ELR (cell line): ENCODE measurements at places on chromosomes 13 and 19.

DNA sequence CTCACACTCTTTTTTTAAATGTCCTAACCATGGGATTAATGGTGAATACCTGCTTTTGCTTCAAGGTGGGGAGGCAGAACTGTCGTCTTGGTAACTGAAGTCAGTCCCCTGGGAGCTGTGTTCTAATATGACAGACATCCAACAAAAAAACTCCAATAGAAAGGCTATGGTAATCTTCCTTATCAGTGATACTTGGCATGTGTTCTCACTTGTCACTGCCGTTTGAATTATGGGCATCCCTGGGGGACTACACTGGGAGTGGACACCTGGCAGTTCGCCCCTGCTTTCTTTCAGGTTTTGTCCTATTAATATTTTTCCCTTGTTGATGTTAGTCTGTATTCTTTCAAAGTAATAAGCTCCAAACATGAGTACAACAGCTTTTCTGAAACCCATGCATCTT is 252.6 kb downstream of the SLITRK5 start:
- no peak for DNase-seq

GRCh38 chr19:49151267-49152118 is 3.7 kb downstream of the HRC start:
- peak; percentile 49 for DNase-seq

GRCh38 chr19:48053856-48054255 is 10.0 kb upstream of the CABP5 start:
- DNase-seq: peak; percentile 14

GRCh38 chr13:113179374-113180230 is 21.2 kb downstream of the PROZ start:
- DNase-seq: peak; percentile 36

- no peak for DNase-seq
These were observed 1.4 kb downstream of the CAPN12 start for GRCh38 chr19:38742906-38743305.

- DNase-seq: peak; percentile 38
These were observed 644 bp upstream of the RAVER1 start for GRCh38 chr19:10333758-10334587.

DNA sequence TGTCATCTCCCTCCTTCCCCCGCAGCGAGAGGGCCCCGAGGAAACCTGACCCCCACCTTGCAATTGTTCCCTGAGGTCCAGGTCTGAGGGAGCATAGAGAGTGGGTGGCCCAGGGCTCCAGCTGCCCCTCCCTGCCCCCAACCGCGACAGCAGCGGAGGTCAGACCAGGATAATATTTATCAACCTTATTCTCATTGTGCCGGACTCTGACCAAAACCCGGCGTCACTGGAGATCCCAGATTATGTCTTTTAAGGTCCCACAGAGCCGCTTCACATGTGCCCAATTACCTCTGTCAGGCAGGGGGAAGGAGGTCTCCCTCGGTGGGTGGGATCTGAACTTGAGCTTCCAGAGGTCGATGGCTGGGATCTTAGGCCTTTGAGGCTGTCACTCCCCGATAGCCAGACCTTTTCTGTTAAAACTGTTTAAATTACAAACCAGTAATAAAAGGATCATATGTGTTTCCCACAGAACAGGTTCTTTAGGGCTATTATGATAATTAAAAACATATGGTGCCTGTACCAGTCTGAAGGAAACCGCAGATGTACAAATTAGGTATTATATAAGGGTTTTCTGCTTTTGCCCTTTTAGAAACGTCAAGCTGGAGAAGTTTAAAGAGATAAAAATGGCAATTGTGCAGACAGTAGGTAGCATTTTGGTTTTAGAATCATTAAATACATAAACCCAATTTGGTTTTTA is 195.5 kb downstream of the ZNF536 start:
- DNase-seq: no peak

GRCh38 chr13:87131611-87132010 is 539.6 kb upstream of the SLITRK5 start:
- DNase-seq: no peak

DNA sequence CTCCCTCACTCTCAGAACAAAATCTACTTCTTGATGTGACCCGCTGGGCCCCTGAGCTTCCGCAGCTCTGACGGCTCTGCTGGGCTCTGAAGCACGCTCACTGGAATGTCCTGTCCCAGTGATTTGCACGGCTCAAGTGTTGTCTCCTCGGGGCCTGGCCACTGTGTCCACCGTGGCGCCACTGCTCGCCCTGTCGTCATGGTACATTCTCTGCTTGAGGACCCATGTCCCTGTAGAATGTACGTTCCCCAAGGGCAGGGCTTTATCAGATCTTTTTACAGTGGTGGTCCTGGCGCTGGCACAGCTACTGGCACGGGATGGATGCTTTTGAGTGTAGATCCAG is 12.1 kb downstream of the KLHL26 start:
- DNase-seq: no peak

- DNase-seq: no peak
These were observed 253.5 kb downstream of the LHFPL6 start for GRCh38 chr13:39349391-39349960.

- no peak for DNase-seq
These were observed 114.3 kb downstream of the ESD start for GRCh38 chr13:46682707-46683106.

DNA sequence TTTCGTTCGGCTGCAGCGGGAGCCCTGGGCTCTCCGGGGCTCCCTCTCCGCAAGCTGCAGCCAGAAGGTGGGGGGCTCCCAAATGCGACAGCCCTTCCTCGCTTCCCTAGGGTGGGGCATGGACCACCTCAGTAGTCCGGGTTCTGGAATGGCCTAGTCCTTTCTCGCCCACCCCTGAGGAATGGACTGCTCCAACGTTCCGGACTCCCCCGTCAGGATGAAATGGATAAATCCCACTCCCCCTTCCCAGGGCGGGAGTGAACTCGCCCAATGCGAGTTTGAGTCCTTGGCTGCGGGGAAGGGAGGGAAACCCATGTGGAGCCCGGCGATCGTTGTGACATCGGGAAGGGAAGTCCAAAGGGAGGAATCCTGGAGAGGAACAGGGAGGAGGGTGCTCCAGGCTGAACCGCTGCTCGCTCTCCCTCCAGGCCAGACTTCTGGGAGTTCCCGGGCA is 5.5 kb downstream of the HRC start:
- peak; percentile 87 for DNase-seq

GRCh38 chr19:32421589-32422361 is 16.2 kb downstream of the DPY19L3 start:
- DNase-seq: no peak

GRCh38 chr19:48025480-48025879 is 18.4 kb downstream of the CABP5 start:
- DNase-seq: no peak

DNA sequence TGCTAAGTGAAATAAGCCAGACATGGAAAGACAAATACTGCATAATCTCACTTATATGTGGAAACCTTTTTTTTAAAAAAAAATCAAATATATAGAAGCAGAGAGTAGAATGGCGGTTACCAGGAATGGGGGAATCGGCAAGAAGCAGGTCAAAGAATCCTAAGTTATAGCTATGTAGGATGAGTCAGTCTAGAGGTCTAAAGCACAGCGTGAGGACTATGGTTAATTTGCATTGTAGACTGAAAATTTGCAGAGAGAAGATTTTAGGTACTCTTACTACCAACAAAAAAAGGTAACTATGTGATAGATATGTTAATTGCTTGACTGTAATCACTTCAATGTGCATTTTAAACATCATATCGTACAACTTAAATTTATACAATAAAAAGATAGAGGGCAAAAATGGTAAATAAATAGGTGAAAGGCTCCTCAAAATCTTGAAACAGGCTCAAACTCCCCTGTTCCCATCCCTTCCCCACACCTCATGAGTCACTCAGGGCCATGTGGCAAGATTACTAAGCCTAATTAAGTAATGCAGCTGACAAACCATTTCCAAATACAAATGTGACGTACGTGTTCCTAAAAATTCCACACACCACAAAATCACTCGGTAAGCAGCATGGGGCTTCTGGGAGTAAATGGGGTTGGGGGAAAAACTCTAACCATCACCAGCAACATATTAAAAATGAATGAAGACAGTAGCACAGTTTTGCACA is 159.0 kb downstream of the USP12 start:
- peak; percentile 78 for DNase-seq

DNA sequence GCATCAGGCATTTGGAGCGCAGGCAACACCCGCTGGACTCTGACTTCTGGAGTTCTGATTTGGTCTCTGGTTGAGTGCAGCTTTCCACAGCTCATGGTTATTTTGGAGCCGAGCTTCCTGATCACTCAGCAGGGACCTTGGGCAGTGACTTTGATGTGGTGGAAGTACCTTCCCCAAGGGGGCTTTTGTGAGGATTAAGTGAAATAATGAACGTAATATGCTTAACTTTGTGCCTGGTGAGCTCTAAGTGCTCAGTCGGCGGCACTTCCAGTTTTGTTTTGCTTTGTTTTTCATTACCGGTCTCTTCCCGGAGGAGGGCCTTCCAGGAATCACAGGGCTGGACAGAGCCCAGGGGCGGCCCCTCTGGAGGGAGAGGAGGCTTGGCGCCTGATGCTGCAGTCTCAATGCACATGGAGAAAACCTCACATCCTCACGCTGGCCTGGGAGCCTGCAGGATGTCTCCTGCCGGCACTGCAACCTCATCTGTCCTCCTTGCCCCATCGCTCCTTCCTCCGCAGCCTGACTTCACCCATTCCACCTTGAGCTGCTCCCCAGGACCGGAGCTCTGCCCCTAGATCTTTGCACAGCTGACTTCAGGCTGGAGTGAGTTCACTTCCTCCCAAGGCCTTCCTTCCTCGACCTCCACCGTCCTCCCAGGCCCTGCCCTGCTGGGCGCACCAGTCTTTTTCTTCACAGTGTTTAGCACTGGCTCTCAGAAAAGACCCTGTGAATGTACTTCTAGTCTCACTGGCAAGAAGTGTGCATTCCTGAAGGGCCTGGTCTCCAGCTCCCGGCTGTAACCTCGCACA is 1.5 kb downstream of the PLEKHF1 start:
- DNase-seq: peak; percentile 59

- DNase-seq: no peak
These were observed 1.6 kb downstream of the BRSK1 start for GRCh38 chr19:55285229-55285890.

DNA sequence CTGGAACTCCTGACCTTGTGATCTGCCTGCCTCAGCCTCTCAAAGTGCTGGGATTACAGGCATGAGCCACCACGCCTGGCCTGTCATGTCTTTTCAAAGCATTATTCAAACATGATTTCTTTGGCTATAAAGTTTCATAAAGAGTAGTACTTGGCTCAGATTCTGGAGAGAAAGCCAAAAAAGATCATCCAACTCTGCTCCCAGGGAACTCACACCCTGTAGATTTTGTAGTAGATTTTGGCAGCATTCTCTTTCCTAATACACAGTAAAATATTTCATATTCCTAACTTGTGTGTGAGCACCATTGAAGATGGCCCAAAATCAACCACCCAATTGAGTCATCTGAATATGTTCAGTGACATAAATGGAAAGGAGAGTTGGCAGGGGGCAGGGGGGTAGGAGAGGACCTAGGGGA is 48.4 kb downstream of the CAB39L start:
- DNase-seq: no peak

DNA sequence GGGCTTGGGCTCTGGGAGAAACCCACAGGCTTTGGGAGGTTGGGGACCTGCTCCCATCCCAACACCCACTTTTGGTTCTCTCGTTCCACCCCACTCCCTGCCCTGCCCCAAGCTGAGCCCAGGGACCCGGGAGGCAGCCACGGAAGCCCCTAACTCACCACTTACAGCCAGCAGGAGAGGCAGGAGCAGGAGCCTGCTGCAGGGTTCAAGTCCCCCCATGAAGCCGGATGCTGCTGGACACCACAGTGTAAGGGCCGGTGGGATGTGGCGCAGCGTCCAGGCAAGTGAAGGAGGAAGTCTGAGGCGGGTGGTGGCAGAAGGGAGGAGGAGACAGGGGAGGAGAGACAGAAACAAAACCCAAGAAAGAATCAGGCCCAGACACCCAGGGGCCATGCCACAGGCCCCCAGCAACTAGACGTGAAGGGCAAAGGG is at the start of gene TYROBP:
Gene TYROBP, minus strand, starts transcription at position 286 of the 432 bp plus-strand sequence. Its CDS starts 67 bp downstream, at position 219.
- no peak for DNase-seq

DNA sequence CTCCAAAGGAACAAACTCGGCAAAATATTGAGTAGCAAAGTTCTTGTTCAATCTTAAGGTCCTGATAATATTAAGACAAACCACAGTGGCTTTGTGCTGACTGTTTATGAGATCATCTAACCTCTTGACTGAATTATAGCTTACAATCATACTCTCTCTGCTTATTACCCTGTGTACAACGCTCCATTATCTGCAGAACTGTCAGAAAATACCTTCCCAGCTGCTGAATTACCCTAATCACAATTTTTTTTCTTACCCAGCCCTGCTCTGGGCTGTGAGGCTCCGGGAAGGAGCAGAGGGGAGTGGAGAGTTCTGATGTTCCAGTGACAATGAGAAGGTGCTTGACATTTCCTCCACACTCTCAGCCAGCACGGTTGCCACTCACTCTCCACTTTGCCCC is 64.8 kb downstream of the DCT start:
- DNase-seq: no peak

DNA sequence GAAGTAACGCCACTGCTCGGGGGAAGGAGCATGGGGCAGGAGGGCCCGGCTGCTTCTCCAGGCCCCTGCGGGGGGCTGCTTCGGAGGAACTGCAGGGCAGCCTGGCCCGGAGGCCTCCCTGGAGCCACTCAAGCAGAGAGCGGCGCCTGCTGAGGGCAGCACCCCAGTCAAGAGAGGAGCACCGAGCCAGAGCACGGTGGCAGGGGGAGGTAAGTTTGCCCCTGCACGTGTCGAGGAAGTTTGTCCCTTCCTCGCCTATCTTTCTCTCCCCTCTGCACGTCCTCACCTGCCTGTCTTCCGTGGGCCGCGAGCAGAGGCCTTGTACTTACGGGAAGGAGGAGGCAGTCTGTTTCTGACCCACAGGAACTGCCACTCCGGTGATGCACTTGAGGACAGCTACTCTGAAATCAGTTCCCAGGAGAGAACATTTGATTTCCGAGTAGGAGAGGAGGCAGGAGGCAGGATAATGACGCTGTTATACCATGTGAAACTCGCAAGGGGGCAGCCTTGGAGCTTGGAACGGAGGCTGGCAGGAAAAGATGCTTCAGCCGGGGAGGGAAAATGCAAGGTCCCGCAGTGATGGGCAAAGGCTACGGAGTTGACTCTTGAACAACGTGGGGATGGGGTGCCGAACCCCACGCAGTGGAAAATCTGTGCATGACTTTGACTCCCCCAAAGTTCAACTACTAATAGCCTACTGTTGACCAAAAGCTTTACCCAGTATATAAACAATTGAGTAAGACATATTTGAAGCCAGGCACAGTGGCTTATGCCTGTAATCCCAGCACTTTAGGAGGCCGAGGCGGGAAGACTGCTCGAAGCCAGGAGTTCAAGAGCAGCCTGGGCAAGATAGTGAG is 5.0 kb downstream of the FFAR1 start:
- peak; percentile 76 for DNase-seq

GRCh38 chr13:32114284-32114950 is 82.8 kb downstream of the FRY start:
- no peak for DNase-seq

DNA sequence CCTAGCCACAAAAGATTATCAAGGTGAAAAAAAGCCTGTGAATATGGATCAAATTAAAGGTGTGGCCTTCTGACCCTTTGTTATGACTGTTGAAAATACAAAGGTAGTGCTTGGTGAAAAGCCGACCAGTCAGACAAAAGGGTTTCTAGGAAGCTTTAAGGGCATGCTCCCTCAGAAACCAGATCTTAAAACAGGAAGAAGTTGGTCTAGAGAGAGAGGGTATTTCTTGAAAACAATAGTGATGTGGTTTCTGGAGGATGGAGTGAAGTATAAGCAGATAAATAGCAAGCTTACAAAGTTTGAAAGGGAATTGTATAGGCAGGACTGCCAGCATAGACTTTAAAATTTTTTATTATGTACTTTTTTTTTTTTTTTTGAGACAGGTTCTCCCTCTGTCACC is 5.0 kb upstream of the EID2 start:
- no peak for DNase-seq
